ENCODE measurements at places on chromosomes 16 and 17. TPM values are rescaled to one million over a fixed set of nuclear protein-coding genes. Genes with fewer than 3 reads are reported as not detected.
A peak's percentile ranks its signal among the peaks of the same experiment; 100 is the strongest.

The STUB1 gene
- 92.7 TPM for polyA plus RNA-seq

The BANP gene
- 6.1 TPM for polyA plus RNA-seq

DNA sequence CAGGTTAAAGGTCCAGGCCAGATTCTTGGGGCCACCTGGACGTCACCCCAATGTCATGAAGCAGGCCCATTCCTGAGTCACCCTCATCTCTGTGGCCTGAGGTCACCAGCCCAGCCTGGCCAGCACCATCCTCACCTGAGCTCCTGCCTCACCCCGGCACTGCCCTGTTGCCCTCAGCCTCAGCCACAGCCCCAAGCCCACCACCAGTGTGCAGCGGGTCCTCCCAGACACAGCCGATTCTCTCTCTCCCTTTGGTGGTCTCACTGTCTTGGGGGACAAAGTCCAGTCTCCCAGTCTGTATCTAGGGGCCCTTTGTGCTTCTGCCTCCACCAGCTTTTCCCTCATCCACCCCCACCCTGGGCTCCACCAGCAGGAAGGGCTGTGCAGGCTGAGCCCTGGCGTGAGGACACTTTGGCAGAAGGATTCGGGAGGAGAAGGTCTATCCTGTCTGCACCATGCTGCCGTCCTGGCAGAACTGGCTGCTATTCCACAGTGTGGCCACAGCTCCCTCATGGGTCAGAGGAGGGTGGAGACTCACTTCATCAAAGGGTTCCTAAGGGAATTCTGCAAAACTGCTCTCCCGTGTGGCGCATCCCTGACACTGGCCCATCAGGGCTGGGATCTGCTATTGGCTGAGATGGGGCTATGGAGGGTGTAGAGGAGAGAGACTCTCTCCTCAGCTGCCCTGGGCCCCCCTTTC, 64.3 kb downstream of the PRMT7 start:
- no peaks in the 10 kb centered on the region for H3K36me3 ChIP-seq
- H3K27me3 ChIP-seq, result no peaks in the 10 kb centered on the region

DNA sequence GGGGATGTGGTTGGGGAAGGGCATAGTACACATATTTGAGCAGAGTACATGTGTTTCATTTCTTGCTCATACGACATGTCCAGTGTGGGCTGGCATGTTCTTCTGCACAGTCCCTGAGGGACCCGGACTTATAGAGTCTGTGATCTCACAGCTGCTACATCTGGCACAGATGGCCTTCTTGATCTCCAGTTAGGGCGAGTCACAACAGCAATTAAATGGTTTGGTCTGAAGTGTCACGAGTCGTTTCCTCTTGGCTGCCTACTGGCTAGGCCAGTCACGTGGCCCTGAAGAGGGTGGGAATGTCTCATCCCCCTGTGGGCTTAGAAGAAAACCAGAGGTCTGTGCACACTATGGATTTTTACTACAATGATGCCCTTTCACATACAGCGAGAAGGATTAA, 443.6 kb downstream of the WWOX start:
- no peak overlapping the region for H3K27ac ChIP-seq
- H3K4me1 ChIP-seq, result no peaks in the 10 kb centered on the region
- DNase-seq, result no peak
- H3K27me3 ChIP-seq, result no peaks in the 10 kb centered on the region
- no peaks in the 10 kb centered on the region for H3K36me3 ChIP-seq
- H3K4me3 ChIP-seq, result no peak overlapping the region

DNA sequence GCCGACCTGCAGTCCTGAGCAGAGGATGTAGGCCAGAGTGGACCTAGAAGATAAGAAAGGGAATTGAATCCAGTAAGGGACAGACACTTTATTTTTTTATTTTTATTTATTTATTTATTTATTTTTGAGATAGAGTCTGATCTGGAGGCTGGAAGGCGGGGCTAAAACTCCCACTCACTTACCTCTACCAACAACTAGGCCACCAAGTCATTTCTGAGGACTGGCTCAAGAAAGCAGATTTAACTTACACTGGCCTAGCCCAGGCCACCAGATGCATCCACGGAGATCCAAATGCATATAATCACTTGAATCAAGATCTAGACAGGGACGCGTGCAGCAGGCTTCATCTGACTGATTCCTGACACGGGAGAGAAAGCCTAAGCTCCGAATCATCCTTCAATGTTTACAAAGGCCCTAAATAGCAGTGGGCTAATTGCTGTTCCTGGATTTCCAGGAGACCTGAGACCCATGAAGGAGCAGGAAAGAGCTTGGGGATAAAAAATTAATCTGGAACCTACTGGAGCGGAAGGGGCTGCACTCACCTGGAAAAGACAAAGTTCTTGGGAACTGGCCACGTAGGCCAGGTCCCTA, 1.1 kb upstream of the ALOX12 start:
- no peaks in the 10 kb centered on the region for H3K36me3 ChIP-seq
- H3K4me1 ChIP-seq, result peaks cover 11% of the 10 kb centered on the region
- no peak for DNase-seq
- H3K27me3 ChIP-seq, result no peaks in the 10 kb centered on the region
- H3K27ac ChIP-seq, result no peak overlapping the region

- H3K36me3 ChIP-seq, result no peaks in the 10 kb centered on the region
- no peak overlapping the region for H3K27ac ChIP-seq
- peaks cover 18% of the 10 kb centered on the region for H3K27me3 ChIP-seq
- no peak for DNase-seq
- no peak overlapping the region for H3K4me3 ChIP-seq
- no peaks in the 10 kb centered on the region for H3K4me1 ChIP-seq
Measured at GRCh38 chr16:87057211-87057881, 259.8 kb downstream of the C16orf95 start.

- H3K27me3 ChIP-seq, result no peaks in the 10 kb centered on the region
- H3K4me1 ChIP-seq, result peaks cover 4% of the 10 kb centered on the region
- no peak overlapping the region for H3K4me3 ChIP-seq
- peaks cover 18% of the 10 kb centered on the region for H3K36me3 ChIP-seq
- no peak for DNase-seq
Measured at GRCh38 chr17:3879591-3880417, 13.0 kb downstream of the CAMKK1 start.

DNA sequence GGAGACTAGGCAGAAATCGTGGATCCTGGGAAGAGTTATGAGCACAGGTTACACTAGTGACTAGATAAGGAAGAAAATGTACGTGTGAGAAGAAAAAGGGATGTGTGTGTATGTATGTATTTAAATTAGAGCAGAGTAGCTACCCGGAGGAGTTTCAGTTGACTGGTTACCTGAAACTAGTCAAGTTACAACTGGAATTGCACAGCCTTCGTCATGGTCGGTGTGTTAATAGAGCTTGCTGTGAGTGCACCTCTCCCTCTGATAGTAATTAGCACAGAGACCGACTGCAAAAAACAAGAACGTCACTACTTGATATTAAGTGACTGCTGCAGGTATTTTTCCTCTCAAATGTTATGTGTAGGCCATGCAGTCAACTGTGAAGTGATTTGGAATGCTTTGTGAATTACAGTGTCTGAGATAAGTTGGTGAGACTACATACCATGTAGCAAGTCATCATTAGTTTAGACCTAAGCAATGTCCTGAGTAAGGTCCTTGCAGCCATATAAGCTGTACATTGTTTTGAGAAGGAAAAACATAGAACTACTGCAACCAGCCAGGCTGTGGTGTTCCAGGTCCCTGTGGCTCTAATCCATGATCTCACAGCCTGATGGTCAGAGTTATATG, 95.7 kb downstream of the WNT3 start:
- H3K27me3 ChIP-seq, result no peaks in the 10 kb centered on the region
- DNase-seq, result no peak
- H3K4me1 ChIP-seq, result peaks cover 14% of the 10 kb centered on the region
- no peak overlapping the region for H3K27ac ChIP-seq

DNA sequence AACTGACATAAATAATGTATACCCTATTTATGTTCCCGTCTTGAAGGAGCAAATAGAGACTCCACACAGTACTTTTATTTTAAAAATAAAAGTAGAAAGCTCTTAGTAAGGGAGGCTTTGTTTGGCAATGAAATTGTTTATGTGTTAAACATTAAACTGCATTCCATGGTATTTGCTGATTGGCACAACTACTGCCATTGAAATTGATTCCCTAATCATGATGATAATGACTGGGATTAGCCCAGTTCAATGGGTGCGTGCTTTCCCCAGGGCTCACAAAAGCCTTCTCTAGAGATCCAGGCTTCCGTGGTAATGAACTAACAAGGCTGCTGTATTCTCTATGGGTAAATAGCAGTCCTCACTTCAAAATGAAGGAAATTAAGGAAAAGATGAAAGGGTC, 67.5 kb downstream of the GPRC5B start:
- DNase-seq, result no peak
- no peaks in the 10 kb centered on the region for H3K36me3 ChIP-seq
- H3K27ac ChIP-seq, result no peak overlapping the region

DNA sequence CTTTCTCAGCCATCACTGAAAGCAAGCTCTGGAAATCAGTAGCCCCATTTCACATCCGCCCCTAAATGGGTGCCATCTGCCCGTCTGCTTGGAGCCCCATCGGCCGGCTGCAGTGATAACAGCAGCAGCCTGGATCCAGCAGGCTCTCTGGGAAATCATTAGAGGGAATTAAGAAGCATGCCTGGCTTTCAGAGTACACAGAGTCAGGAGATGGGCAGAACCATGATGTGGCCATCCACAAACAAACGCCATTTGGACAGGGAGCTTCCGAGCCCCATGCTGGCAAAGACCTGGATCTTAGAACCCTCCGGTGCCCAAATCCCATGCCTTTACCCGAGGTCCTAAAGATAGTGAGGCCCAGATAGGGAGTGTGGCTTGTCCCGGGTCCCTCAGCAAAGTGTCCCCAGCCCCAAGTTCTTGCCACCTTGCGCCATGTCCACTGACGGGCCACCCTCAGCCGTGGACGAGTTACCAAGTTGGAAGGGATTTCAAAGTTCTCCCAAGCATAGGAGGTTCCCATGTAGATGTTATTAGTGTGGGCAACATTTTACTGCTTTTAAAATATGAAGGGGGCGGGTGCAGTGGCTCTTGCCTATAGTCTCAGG, 1.0 kb upstream of the LITAF start:
- no peaks in the 10 kb centered on the region for H3K36me3 ChIP-seq
- no peaks in the 10 kb centered on the region for H3K27me3 ChIP-seq
- H3K27ac ChIP-seq, result peak overlapping the region; percentile 91
- peak overlapping the region; percentile 78 for H3K4me3 ChIP-seq

- H3K4me1 ChIP-seq, result peaks cover 4% of the 10 kb centered on the region
- no peak overlapping the region for H3K4me3 ChIP-seq
- H3K27me3 ChIP-seq, result no peaks in the 10 kb centered on the region
Measured at GRCh38 chr16:4703906-4704305, 10.5 kb downstream of the NUDT16L1 start.

- no peaks in the 10 kb centered on the region for H3K27me3 ChIP-seq
- peaks cover 51% of the 10 kb centered on the region for H3K4me1 ChIP-seq
- H3K27ac ChIP-seq, result no peak overlapping the region
Measured at GRCh38 chr16:68070806-68071517, 14.2 kb upstream of the NFATC3 start.

GRCh38 chr17:32298298-32298697, 32.7 kb downstream of the RHBDL3 start:
- H3K4me3 ChIP-seq, result no peak overlapping the region
- no peaks in the 10 kb centered on the region for H3K4me1 ChIP-seq
- no peak for DNase-seq

DNA sequence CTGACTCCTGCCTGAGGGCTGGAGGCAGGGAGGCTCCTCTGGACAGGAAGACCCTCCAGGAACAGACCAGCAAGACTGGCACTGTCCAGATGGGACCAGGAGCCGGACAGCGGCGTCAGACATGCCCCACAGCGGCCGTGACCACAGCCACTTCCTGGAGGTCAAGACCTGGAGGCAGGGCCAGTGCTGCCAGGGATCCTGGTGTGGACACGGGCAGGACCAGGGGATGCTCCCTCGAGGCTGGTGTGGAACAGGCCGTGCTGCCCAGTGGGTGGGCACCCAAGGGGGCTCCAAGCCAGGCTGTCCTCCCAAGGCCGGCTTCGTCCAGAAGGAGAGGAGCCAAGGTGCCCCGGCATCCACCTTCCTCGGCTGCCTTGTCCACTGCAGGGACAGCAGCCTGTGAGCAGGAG, 4.5 kb upstream of the CCDC57 start:
- peaks cover 26% of the 10 kb centered on the region for H3K4me1 ChIP-seq
- peak overlapping the region; percentile 28 for H3K4me3 ChIP-seq
- peak overlapping the region; percentile 82 for H3K27ac ChIP-seq
- DNase-seq, result peak; percentile 24
- H3K27me3 ChIP-seq, result no peaks in the 10 kb centered on the region

DNA sequence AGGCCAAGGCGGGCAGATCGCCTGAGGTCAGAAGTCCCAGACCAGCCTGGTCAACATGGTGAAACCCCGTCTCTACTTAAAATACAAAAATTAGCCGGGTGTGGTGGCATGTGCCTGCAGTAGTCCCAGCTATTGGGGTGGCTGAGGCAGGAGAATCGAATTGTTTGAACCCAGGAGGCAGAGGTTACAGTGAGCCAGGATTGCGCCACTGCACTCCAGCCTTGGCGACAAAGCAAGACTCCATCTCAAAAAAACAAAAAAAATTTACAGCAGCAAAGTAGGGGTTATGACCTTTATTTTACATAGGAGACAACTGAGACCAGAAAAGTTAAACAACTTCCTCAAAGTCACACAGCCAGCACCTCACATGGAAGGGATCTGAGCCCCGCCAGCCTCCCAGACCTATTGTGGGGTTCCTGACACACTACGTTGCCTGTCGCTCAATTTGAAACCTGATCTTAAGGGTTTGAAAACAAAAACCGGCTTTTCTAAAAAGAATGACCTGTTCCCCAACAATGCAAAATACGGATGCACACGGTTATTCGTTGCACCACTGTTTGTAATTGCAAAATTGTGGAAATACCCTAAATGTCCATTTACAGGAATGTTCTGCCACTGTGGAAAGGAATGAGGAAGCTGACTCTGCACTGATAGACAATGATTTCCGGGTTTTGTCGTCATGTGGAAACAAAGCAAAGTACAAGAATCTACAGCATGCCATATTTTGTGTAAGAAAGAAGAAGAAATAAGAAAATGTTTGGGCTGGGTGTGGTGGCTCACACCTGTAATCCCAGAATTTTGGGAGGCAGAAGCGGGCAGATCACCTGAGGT, 77.2 kb downstream of the CNGB1 start:
- no peaks in the 10 kb centered on the region for H3K36me3 ChIP-seq
- no peaks in the 10 kb centered on the region for H3K4me1 ChIP-seq
- DNase-seq, result no peak

Data from heart right ventricle (tissue), 16 donors.